ENCODE measurements at places on chromosomes 1 and 21. TPM values are rescaled to one million over a fixed set of nuclear protein-coding genes. Genes with fewer than 3 reads are reported as not detected.
A peak's percentile ranks its signal among the peaks of the same experiment; 100 is the strongest.

GRCh38 chr1:247440001-247440620, 17.8 kb downstream of the OR2B11 start:
- no peak for DNase-seq

The TIAM1 gene
- total RNA-seq: 0.22 TPM

DNA sequence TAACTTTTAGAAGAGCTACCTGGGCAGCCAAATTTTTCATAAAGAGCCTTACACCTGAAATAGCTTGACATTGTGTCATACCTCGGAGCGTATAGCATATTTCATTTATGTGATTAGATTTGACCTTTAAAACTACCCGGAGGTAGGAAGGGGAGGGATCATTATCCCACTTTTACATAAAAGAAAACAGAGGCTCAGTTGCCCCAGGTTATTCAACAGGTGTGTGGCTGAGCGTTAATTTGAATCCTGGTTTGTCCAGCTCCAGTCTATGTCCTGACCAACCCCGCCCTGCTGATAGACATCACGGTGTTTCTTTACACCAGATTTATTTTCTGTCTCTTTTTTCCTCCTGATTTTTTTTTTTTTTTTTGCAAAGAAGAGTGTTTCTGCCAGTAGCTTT, 39.7 kb downstream of the PBX1 start:
- DNase-seq: no peak

The PRAMEF5 gene
- not detected for total RNA-seq

The PPIE gene
- 38.7 TPM for total RNA-seq

DNA sequence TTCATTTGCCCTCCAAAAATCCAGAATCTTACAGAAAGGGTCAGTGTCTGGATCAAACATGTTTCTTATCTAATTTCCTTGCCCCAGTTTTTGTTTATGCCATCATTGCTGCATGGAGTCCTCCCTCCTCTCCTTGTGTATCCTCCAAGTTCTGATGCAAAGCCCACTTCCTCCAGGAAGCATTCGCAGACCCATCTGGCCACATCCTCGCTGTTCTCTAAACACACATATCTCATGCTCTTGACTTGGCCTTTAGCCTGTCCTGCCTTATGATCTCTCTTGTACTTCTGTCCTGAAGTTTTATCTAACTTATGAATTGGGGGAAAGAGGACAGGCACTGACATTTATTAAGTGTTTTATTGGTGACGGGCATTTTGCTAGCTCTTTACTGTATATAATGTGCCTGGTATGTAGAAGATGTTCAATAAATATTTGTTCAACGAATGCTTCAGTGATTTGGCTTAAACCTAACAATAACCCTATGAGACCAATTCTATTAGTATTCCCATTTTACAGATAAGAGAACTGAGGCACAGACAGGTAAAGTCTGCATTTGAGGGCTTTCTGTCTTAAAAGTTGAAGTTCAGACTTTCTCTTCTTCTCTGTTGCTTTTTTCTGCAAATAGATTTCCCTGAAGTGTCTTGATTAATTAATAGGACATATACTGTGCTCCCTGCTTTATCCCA, 19.2 kb upstream of the ID3 start:
- no peak for DNase-seq

The KRTAP11-1 gene
- total RNA-seq: not detected

The INSRR gene
- total RNA-seq: not detected

- DNase-seq: no peak
These were observed 7.4 kb downstream of the GBP4 start for GRCh38 chr1:89191314-89191713.

The TMPRSS3 gene
- total RNA-seq: not detected

The ADCY10 gene
- not detected for total RNA-seq

The SMIM1 gene
- total RNA-seq: 0.87 TPM

GRCh38 chr1:179366093-179366800, 476 bp downstream of the AXDND1 start:
- peak; percentile 42 for DNase-seq

DNA sequence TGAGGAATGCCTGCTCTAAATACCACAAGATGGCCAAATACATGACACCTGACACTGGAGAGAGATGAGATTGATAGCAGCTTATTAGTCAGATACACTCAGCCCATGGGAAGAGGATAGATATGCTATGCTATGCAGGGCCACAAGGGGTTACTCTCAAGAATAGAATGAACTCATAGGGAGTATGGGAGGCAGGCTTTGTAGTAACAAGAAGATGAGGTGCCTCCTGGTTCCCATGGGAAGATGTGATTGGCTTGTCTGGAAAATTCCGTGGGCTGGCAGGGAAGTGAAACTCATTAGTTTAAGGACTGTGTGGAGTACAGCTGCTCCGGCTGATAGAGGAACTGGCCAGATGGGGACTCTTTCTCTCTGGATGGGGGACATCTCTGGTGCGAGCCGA, 16.5 kb downstream of the CCDC30 start:
- DNase-seq: no peak

- DNase-seq: no peak
These were observed 61.6 kb upstream of the PRDX6 start for GRCh38 chr1:173415490-173415889.

All from lung microvascular endothelial cell (primary cell).